ENCODE measurements at places on chromosomes 3 and 15. TPM values are rescaled to one million over a fixed set of nuclear protein-coding genes. Genes with fewer than 3 reads are reported as not detected.

- DNase-seq, result peak; percentile 39
Measured at GRCh38 chr3:45777111-45777745, 19.1 kb downstream of the SLC6A20 start.

DNA sequence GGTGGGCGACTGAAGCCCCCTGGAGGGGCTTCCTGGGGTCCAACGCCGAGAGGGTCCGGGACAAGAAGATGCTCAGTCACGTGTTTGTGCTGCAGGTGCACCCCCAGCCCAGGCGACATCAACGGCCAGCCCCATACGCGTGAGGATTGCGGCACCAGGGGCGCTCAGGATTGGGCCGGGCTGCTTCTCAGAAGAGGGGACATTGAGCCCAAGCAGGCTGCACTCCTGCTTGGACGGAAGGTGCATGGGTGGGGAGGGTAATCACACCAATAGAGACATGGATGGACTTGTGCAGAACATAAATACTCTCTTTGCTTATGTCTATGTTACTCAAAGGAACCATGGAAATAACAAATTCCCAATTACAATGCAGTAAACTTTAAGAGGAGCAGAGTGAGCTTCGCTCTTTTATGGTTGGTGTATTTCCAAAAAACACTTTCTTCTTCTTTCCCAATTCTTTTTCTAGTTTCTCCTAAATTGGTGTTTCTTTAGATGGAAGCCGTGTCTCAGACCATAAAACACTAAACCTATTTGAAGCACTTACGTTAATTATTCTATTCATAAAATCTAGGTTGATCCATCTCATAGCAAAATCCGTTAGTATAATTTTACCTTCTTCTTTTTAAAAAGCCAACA, 182.7 kb downstream of the GOLGA6L6 start:
- DNase-seq, result no peak

- DNase-seq, result no peak
Measured at GRCh38 chr3:188208516-188208981, 54.6 kb downstream of the LPP start.

GRCh38 chr3:67064105-67064504, 66.0 kb downstream of the KBTBD8 start:
- no peak for DNase-seq

GRCh38 chr3:150210461-150211110, 197.5 kb upstream of the TSC22D2 start:
- no peak for DNase-seq

DNA sequence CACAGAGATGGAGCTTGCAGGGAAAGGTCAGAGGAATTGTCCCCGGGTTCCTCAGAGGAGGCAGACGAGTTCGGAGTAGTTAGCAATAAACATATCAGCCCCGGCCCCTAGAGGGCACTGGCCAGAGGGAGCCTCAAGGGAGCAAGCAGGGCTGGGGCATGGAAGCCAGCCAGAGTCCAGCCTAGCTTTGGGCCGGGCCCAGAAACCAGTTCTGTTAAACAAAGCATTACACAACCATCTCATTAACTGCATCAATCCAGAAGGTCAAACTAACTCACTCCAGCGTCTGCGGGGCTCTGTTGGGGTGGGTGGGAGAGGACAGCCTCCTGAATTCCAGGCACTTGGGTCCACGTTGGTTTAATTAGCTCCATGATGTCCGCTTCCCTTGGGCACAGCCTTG, 41.0 kb upstream of the IREB2 start:
- peak; percentile 87 for DNase-seq

- peak; percentile 45 for DNase-seq
Measured at GRCh38 chr3:28467414-28467813, 118.8 kb upstream of the AZI2 start.

- no peak for DNase-seq
Measured at GRCh38 chr3:32614956-32615355, 44.3 kb upstream of the DYNC1LI1 start.

GRCh38 chr3:181718369-181718768, 6.6 kb downstream of the SOX2 start:
- no peak for DNase-seq

DNA sequence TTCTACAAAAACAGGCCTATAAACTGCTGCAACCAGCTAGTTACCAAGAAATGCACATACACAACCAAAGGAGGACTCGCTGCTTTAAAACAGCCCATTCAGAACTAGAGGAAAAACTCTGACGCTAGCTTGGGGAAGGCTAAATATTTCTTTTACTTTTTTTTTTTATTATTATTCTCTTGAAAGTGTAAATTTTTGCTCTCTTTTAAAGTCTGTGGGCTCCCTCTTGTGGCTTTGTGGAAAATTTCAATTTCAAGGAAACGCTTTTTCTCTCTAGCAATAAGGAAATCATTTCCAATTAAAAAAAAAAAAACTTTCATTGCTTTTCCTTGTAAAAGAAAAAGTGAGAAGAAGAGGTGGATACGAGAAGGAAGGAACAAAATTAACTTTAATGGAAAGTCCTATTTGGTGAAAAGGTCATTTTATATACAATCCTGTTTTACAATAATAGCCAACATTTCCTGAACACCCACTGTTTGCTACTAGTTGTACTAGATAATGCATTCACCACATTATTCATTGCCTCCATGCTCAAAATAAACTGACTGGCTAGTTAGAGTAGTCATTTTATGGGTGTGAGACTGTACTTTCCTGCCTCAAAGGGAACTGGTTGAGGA, 51.2 kb upstream of the SAMMSON start:
- no peak for DNase-seq

DNA sequence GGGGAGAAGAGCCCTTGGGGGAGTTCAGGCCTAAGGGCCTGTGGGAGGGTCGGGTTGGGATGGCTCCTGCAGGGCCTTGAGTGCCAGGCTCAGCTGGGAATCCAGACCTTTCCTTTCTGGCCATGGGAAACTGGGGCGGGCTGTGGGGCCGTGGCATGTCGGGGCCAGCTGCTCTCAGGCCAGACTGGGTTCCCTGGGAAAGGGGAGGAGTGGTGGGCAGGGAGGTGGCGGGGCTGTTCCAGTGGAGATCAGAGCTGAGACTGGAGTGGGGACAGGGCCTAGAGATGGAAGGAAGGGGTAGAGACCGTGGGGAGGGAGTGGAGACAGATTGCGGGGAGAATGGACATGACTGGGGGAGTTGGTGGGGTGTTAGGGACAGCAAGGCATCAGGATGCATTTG, 20.3 kb downstream of the FBLN2 start:
- DNase-seq, result peak; percentile 52

GRCh38 chr3:178320456-178321351, 215.5 kb upstream of the KCNMB2 start:
- DNase-seq, result no peak

- no peak for DNase-seq
Measured at GRCh38 chr3:197482001-197482400, 73.8 kb downstream of the BDH1 start.

DNA sequence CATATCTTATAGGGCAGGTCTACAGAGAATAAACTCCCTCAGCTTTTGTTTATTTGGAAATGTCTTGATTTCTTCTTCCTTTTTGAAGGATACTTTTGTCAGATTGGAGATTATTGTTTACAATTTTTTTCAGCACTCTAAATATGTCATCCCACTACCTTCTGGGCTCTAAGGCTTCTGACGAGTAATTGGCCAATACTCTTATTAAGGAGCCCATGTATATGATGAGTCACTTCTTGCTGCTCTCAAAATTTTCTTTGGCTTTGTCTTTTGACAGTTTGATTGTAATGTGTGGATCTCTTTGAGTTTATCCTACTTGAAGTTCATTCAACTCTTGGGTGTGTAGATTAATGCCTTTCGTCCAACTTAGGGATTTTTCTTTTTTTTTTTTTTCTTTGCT, 28.9 kb upstream of the CD200R1L start:
- DNase-seq, result no peak

DNA sequence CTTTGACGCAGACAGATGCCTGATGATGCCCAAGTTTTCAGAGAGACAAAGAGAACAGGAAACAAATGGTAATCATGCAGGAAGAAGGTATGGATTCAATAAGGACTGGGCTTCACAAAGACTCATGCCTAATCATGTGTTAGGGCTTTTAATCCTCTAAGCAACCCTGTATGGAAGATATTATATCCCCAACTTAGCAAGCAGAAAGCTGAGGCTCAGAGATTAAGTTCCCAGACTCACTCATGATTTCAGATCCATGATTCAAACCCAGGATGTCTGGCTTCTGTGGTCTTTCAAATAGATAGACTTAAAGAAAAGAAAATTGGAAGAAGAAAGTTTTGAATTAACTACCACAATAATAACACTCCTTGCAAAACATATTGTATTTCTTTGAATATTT, 4.1 kb upstream of the CLASP2 start:
- DNase-seq, result no peak

- no peak for DNase-seq
Measured at GRCh38 chr3:87706176-87706575, 352.6 kb downstream of the CGGBP1 start.

GRCh38 chr3:141669434-141669833, 68.7 kb upstream of the RNF7 start:
- no peak for DNase-seq

DNA sequence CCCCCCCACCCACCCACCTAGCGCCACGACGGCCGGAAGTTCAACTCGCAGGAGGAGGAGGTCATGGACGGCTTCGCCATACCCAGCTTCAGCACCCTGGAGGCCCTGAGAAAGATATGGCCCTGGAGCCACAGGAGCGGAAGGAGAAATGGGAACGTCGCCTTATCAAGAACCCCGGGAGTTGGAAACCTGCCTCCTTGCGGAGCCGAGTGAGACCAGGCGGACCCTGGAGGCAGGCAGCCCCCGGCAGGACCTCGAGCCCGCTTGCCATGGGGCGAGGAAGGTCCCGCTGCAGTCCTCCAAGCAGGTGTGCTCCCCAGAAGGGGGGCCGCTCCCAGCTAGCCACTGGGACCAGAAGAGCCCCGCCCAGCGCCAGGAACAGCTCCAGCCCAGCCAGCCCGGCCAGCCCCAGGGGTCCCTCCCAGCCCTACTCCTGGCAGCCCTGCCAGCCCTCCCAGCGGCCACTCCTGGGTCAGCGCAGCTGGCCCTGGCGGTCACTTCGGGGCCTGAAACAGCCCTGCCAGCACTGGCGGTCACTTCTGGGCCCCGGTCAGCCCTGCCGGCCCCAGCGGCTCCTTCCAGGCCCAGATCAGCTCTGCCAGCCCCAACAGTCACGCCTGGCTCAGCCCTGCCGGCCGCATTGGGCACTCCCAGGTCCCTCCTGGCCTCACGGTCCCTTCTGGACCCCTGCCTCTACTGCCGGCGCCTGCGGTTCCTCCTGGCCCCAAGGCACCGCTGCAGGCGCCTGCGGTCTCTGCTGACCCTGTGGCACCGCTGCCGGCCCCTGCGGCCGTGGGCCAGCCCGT, 10.3 kb upstream of the ROPN1B start:
- peak; percentile 76 for DNase-seq

DNA sequence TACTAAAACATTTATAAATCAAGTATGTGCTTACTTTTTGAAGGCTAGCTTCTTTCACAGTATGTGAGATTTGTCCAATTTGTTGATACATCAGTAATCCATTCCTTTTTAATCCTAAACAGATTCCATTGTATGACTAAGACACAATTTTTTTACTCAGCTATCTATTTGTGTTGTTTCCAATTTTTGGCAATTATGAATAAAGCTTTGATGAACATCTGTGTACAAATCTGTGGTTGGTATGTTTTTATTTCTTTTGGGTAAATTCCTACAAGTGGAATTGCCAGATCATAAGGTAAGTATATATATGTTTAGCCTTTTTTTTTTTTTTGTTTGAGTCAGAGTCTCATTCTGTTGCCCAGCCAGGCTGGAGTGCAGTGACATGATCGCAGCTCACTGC, 56.2 kb upstream of the VEPH1 start:
- DNase-seq, result no peak

DNA sequence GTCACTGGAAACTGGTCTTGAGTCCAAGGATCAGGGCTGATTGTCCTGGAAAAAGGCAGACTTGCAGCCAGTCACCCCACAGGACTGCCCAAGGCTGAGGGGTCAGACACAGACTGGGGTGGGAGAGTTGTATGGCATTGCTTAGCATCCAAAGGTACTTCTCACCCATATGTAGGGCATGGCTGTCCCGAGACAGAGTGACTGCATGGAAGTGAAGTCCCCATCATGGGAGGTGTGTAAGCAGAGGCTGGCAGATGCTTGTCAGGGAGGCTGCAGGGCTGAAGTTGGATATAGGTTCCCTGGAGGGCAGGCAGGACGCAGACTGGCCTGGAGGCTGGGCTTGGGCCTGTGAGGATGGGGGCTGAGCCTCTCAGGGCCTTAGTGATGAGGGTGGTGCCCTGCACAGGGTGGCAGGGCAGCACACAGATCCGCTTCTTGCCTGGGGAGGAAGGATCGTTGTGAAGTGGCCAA, 31.1 kb downstream of the PSTPIP1 start:
- DNase-seq, result peak; percentile 50

- DNase-seq, result no peak
Measured at GRCh38 chr3:156617781-156618180, 56.6 kb upstream of the TIPARP start.

GRCh38 chr3:26256224-26256623, 366.3 kb upstream of the LRRC3B start:
- DNase-seq, result no peak

- DNase-seq, result no peak
Measured at GRCh38 chr3:16906682-16907081, 21.9 kb downstream of the PLCL2 start.

Gene AMT
- total RNA-seq, result 43.0 TPM

Gene PEX11A
- total RNA-seq, result 4.0 TPM

Gene AHSG
- total RNA-seq, result not detected

Gene SHC4
- total RNA-seq, result 0.58 TPM

Gene SLC24A5
- not detected for total RNA-seq

Gene SGO1
- total RNA-seq, result 26.4 TPM

Gene MYL3
- total RNA-seq, result 2.8 TPM

Gene PARP15
- total RNA-seq, result 0.27 TPM

Gene TTLL13
- not detected for total RNA-seq

Gene GOLGA8S
- 0.09 TPM for total RNA-seq

Gene SEMA6D
- total RNA-seq, result 23.6 TPM

Gene SIDT1
- total RNA-seq, result not detected

Gene CCDC80
- total RNA-seq, result 4.6 TPM

Gene FOXB1
- 1.7 TPM for total RNA-seq

Gene GPR62
- total RNA-seq, result 0.41 TPM

Gene ISY1
- 25.8 TPM for total RNA-seq

Gene LZTFL1
- total RNA-seq, result 19.9 TPM

Gene KLF15
- 32.9 TPM for total RNA-seq
